ENCODE measurements at places on chromosomes 7 and 10. TPM values are rescaled to one million over a fixed set of nuclear protein-coding genes. Genes with fewer than 3 reads are reported as not detected.
A peak's percentile ranks its signal among the peaks of the same experiment; 100 is the strongest.

- no peak for DNase-seq
Observed at GRCh38 chr7:146172112-146172511, 55.5 kb downstream of the CNTNAP2 start.

CRHR2 gene
- not detected for total RNA-seq

AVPI1 gene
- 8.9 TPM for total RNA-seq

DNA sequence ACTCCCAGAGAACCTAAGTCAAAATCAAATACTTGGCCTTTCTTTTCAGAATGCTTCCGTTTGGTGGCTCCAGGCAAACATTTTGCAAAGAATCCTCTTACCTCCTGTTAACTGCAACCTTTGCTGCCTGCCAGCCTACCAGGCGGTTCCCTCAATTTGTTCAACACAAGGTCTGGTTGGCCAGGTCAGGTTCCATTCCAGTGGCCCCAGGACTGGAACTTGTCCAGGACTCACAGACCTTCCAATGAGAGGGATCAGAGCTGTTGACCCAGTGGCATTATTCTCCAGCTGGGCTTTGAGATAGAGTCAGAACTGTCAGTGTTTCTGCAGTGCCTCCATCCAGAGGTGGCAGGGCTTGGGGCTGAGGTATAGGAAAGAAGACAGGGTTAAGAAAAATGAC is 137.0 kb downstream of the NEUROD6 start:
- DNase-seq: no peak

- DNase-seq: no peak
Observed at GRCh38 chr10:51846856-51847506, 147.6 kb upstream of the CSTF2T start.

- DNase-seq: peak; percentile 64
Observed at GRCh38 chr7:75756991-75757676, 14.9 kb downstream of the CCL26 start.

- DNase-seq: no peak
Observed at GRCh38 chr7:26482927-26483326, 191.3 kb downstream of the SNX10 start.

DNA sequence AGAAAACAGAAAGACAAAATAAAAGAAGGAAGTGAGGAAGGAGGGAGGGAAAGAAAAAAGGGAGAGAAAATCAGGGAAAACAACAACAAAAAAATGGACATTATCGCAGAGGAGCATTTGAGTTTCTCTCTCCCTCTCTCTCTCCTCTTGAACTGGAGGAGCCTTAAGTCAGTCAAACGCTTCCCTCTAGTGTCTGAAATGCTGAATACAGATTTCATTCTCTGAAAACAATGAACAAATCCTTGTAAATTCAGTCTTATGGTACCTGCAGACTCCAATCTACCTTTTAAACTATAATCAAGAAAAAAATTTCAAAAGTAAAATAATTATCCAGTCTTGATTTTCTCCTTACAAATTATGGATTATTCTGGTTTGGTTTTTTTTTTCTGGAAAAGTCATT is 89.2 kb upstream of the PFKP start:
- peak; percentile 71 for DNase-seq

DNA sequence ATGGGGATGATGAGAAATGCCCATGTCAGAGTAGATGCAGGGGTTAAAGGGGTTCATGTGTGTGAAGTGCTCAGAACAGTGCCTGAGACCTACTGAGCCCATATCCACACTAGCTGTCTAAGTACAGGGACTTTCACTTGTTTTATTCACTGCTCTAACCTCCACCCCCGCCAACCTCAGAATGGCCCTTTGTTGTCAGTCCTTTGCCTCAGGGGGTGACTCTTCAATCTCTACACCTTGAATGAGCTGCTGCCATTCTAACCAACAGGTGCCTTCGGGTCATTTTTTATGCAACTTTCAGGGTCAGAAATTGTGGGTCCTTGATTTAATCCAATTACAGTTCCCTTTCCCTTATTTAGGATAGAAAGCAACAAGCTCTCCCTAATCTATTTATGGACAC is 26.2 kb downstream of the VSTM4 start:
- DNase-seq: no peak

DNA sequence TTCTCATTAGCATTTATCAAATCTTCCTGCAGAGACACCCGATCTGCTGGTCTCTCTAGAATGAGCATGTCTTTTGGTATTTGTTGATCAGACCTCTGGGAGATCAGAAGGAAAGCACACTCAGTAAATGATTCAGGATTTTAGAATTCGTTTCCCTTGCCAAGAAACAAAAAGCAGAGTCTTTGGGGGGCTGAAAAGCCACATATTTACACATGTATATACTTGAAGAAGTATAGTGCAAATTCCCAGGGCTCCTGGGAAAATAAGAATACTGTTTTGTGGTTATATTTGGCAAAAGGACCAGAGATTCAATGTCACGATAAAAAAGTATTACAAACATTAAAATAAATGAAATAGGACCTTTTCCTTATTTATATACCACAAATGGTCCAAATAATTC is 100.2 kb downstream of the AGMO start:
- DNase-seq: no peak

ABCC2 gene
- 0.27 TPM for total RNA-seq

CREB5 gene
- total RNA-seq: 20.7 TPM

SLC26A3 gene
- not detected for total RNA-seq

GRCh38 chr7:46421441-46422230 is 500.6 kb upstream of the IGFBP3 start:
- DNase-seq: no peak

CYP3A4 gene
- not detected for total RNA-seq

GRCh38 chr7:47147213-47147631 is 434.7 kb downstream of the TNS3 start:
- no peak for DNase-seq

DNA sequence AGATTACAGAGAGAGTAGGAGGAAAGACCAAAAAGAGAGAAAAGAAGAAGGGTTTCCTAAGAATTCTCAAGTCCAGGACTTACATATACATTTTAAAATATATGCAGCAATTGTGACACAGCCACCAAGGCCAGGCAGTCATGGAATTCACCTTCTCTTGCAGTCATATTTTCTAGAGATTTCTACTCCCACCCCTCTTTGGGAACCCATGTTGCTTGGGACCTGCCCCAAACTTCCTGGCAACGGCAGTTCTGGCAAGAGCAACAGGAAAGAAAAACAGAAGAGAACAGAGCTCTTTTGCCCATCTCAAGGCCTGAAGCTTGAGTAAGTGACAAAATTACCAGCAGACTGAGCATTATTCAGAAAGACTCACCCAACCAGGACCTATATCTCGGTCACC is 128.3 kb upstream of the ASAH2 start:
- no peak for DNase-seq

DNA sequence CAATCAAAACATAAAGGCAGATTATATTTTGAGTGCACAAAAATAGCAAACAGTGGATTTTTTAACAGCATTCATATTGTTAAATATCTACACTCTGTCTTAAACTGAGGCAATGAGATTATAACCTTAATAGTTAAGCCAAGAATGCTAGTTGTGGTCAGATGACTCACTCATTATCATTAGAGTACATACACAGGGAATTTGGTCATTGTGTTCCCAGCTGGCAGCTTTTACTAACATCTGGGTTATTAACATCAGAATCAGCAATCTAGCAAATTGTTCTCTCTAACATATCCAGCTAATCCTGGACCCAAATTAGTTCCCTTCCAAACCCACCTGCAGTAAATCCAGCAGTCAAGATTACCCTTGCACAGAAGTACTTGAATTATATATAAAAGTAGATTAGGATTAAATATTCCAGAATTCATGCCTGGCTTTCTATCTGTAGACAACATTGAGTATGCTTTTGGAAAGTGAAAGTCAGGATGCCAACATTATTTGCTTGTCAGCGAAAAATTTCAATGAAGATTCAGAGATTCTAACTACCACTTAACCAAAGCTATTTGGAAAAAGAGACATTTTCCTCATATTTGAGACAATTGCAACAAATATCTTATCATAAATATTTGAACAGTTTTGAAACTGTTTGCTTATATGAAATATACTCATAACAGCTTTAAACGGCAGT is 1035.6 kb upstream of the PHF14 start:
- DNase-seq: no peak

ZNF736 gene
- 12.1 TPM for total RNA-seq

GRCh38 chr10:119737823-119738222 is 12.0 kb downstream of the INPP5F start:
- DNase-seq: peak; percentile 48

FAM241B gene
- 1.3 TPM for total RNA-seq

DNA sequence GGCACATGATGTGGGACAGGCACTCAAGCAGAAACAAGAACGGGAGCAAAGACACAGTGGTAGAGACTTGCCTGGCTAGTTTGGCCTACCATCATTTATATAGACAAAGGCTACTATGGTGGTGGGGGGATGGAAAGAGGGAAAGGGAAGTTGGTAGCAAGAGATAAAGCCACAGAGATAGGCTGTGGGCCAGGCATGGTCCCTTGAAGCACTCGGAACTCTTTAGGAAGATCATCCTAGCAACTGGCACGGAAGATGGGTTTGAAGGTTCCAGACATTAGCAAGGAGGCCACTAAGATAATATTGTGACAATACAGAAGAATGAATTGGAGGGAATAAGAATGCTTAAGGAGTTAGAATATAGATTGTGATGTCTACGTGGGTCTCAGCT is 319.6 kb downstream of the ELMO1 start:
- DNase-seq: peak; percentile 44

PSD gene
- total RNA-seq: 4.6 TPM

DNA sequence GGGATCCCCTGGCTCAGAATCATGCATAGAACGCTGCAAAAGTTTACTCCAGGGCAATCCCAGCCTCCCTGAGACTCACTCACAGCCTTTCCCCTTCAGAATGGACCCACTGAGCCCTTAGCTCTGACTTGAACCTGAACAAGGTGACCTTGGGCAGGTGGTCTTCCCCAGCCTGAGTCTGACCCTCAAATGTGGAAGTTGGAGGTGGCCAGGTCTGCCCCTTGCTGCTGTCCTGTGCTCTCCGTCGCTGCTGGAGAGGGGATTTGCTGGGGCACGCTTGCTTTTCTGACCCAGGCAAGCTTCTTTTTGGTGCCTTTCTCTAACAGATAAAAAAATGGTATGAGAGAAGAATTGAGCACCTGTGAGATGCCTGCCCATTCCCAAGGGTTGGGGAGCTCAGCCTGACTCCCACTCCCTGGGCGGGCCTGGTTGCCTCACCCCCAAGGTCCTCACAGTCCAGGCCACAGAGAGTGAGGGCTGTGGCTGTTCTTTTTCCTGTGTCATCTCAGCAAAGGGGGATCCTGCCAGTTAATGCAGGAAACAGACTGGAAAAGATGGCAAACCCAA is 46.6 kb upstream of the IGFBP3 start:
- DNase-seq: no peak

GPR141 gene
- total RNA-seq: 33.9 TPM

DNA sequence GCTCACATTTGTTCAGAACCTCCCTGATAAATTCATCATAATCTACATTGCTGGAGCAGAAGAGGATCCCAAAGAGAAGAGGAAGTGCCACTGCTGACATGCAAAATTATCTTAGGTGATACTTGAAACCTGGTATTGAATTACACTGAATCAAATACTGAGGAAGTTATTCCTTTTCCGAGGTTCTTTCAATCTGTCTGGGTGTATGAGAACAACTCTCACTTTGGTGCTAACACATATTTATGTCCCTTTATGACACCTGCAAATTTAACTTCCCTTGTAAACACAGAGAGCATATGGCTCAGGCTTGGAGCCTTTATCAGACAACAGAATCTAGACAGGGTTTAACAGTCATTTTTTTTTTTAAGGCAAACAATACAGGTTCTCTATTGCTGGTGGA is 131.4 kb downstream of the SRPK2 start:
- DNase-seq: no peak

DNA sequence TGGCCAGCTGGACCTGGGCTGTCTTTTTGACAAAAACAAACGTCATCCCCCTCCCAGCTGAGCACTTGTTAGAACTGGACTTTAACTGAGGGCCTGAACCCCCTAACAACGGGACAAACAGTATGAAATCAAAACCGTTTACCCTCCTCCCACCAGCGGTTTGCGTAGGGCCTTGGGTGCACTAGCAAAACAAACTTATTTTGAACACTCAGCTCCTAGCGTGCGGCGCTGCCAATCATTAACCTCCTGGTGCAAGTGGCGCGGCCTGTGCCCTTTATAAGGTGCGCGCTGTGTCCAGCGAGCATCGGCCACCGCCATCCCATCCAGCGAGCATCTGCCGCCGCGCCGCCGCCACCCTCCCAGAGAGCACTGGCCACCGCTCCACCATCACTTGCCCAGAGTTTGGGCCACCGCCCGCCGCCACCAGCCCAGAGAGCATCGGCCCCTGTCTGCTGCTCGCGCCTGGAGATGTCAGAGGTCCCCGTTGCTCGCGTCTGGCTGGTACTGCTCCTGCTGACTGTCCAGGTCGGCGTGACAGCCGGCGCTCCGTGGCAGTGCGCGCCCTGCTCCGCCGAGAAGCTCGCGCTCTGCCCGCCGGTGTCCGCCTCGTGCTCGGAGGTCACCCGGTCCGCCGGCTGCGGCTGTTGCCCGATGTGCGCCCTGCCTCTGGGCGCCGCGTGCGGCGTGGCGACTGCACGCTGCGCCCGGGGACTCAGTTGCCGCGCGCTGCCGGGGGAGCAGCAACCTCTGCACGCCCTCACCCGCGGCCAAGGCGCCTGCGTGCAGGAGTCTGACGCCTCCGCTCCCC is at the start of gene IGFBP1:
TSS of gene IGFBP1 (plus strand) at position 304 of the 808 bp plus-strand sequence. CDS start at position 469, 165 bp downstream.
- DNase-seq: no peak

TMEM236 gene
- under 0.01 TPM for total RNA-seq
